Spleen (tissue), 13 donors: ENCODE measurements at places on chromosomes 2 and 18. TPM values are rescaled to one million over a fixed set of nuclear protein-coding genes. Genes with fewer than 3 reads are reported as not detected.

DNA sequence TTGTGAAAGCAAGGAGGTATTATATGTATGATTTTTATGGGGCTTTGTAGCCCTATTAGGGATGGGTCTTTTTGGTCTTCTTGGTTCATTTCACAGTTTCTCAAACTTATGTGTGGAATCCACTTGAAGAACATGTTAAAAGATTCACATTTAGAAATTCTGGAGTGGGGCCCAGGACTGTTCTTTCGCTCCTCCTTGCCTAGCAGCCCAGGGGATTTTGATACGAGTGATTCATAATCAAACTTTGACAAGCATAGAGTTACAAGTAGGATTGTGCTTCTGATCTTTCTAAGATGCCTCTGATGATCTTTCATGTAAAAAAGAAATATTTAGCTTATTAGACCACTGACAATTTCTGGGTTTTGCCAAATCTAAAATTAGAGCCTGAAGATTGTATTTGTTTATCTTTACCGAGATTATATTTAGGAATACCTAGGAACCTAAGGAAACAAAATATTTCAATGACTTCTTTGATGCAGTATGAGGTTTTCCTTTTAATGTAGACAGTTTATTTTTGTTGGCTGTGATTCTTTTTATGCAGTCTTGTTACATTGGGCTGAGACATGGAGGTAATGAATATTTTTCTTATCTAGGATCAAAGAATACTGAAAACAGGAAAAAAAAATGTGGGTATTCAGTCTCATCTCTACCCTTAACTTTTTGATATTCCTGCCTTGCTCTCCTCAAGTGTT is 324.0 kb downstream of the PARD3B start:
- H3K4me3 ChIP-seq = no peak overlapping the region
- DNase-seq = no peak
- no peaks in the 10 kb centered on the region for H3K27me3 ChIP-seq
- H3K36me3 ChIP-seq = no peaks in the 10 kb centered on the region

DNA sequence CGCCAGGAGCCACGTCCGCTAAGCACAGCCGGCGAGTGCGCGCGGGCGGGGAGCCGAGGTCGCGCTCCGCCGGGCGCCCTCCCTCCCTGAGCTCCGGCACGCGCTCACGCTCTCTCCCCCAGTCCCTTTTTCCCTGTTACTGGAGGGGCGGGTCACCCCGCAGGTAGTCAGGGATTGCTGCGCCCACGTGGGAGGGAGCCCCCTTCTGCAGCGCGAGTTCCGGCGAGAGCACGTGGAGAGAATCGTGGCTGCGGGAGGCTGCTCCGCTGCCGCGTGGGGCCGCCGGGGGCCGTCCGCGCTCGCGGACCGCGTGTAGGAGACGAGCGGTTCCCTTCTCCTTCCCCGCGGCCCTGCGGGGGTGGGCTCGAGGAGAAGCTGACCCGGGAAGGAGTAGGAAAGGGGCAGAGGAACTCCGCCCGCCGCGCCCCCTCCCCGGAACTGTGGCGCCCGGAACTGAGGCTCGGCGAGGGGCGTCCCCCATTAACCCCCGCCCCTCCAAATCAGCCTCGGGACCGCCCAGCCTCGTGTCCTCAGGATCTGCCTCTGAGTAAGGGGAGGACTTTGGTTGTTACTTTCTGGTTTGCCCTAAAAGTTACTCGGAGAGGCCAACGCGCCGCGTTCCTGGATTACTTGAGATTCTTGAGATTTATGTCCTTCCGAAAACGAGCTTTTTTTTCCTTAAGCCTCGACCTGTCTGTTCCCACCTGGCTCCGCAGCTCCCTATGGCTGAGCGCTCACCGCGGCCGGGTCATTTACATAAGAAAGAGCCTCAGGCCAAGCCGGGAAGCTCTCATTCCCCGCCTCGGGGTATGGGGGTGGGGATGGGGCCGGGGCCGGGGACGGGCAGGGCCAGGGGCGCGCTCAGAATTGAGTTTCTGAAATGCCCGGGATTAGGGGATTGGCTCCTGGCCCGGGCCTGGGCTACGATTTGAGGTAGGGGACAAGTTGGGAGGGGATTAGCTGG is 1.1 kb downstream of the HK2 start:
- H3K36me3 ChIP-seq = no peaks in the 10 kb centered on the region
- H3K27me3 ChIP-seq = peaks cover 11% of the 10 kb centered on the region
- H3K4me1 ChIP-seq = peaks cover 57% of the 10 kb centered on the region
- DNase-seq = peak; percentile 91
- peak overlapping the region; percentile 86 for H3K4me3 ChIP-seq
- peak overlapping the region; percentile 84 for H3K27ac ChIP-seq

DNA sequence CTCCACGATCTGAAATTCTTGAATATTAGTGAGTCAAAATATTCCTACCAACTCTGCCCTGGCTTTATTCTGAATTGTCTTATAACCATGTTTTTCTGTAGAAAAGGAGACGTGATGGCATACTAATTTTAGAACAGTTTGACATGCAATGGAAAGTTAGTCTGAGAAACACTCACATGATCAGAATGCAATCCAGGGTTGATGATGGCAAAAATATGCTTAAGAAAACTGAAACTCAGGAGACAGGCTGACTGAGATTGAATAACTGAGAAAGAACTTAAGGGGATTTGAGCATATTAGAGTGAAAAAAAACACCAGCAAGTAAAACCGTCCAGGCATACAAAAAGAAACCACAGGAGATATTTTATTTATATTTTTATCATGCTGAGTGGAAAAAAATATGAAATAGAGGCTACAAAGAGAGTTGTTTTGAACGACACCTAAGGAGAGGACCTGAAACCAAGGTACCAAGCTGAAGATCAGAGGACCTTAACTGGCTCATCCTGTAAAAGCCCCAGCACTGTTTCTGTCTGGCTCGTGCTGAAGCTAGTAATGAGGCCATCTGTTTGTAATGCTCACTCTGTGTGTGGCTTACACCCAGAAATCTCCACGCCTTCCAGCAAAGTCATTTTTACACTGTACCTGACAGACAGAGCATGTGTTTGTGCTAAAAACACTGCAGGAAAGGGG is 437.2 kb upstream of the PKDCC start:
- no peak overlapping the region for H3K27ac ChIP-seq
- DNase-seq = no peak
- H3K36me3 ChIP-seq = no peaks in the 10 kb centered on the region
- no peaks in the 10 kb centered on the region for H3K4me1 ChIP-seq
- no peaks in the 10 kb centered on the region for H3K27me3 ChIP-seq

DNA sequence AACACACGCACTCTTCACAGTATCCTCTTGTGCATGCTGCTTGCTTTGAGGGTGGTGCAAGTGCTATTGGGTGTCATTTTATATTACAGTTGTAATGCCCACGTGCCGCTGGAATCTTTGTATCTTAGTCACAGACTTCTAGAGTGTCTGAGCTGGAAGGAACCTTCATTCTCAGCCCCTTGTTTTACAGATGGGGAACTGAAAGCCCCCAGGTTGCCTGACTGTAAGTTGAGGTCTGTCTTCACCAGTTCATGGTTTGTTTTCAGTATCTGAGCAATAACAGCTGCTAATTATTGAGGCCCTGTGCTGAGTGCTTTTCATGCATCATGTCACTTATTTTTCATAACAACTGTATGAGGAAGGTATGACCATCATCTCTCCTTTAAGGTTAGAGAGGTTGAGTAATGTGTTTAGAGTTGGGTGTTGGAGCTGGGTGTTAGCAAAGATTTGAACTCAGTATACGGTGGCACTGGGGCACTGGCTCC is 77.0 kb downstream of the PRKCE start:
- H3K4me3 ChIP-seq = no peak overlapping the region
- no peaks in the 10 kb centered on the region for H3K36me3 ChIP-seq
- peak overlapping the region; percentile 79 for H3K27ac ChIP-seq
- H3K4me1 ChIP-seq = peaks cover 15% of the 10 kb centered on the region

The FKBP1B gene
- polyA plus RNA-seq = 2.6 TPM
